ENCODE measurements at places on chromosomes 12 and 14.
A peak's percentile ranks its signal among the peaks of the same experiment; 100 is the strongest.

DNA sequence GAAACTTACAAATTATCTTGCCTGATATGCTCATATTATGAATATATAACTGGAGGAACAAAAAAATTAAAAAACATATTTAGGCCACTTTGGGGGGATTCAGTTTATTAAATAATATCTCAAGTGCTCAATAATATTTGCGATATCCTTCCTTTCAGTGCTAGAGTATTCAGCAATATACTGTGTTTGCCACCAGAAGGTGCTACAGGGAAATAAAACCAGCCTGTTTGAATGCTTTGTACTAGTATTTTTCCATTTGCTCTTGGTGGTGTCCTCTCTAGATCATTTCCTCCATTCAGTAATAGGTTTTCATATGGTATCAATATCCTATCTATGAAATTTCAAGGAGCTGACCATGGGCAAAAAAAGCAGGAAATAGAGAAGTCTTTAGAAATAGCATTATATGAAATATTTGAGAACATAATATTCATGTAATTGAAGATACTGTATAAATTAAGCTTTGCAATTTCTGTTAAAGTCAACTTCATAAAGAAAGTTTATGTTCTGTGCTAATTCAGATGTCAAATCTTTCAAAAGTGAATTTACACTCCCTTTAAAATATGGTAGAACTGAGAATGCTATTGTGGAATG lies 106.2 kb upstream of the NAV3 start:
- no peak for DNase-seq

GRCh38 chr12:78324234-78324633 lies 493.5 kb downstream of the NAV3 start:
- DNase-seq, result no peak

- DNase-seq, result no peak
Measured at GRCh38 chr12:5433081-5433844, 1.4 kb downstream of the NTF3 start.

- DNase-seq, result no peak
Measured at GRCh38 chr12:118436986-118437385, 60.6 kb downstream of the SUDS3 start.

DNA sequence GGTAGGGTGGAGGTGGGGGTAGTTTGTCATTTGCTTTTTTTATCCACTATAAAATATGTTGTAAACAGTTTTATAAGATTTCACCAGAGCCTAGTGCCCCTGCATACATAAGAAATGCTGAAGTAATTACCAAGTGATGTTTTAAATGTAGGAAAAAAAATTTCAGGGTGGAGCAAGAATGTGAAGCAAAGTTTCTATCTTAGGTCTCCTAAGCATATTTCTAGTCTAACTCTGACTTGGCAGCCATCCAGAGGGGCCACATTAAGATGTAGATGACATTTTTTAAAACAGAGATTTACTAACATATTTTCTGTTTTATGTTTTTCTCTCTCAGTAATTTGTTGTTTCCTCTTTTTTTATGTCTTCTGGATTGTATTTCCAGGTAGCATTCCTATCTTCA lies 15.8 kb upstream of the KRAS start:
- DNase-seq, result no peak

DNA sequence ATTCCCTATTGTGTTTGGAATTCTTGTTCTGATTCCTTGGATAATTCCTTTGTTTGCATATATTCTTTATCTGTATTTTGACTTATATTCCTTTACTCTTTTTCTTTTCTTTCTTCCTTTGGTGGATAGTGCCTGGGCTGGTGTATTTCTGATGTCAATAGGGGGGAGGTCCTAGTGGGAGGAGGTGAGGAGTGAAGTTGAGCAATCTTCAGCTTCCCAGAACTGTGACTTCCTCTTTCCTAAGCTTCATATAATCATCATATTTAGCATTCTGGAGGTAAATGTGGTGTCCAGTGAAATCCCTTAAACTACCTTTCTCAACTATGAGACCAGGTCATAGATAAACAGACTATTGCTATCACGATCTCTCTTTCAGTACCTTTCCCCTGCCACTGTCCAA lies 29.6 kb upstream of the TBPL2 start:
- no peak for DNase-seq

DNA sequence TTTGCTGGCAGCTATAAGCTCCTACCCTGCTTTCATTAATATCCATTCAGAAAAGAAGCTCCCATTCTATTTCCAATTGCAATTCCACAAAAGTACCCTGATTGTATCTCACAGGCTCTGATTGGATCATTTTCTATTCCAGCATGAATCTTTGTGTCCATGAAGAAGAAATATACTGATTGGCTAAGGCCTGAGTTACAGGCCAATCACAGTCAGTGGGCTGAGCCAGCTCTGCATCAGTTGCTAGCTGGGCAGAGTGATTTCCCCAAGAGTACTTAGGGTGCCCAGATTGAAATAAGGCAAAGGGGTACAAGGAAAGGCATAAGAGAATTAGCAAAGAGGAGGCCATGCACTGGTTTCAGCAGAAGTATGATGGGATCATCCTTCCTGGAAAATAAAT lies 14.4 kb downstream of the ART4 start:
- DNase-seq, result no peak

- DNase-seq, result no peak
Measured at GRCh38 chr12:107027636-107028053, 40.7 kb upstream of the MTERF2 start.

GRCh38 chr14:54420478-54421142 lies 20.6 kb downstream of the CNIH1 start:
- peak; percentile 16 for DNase-seq

Data from posterior cingulate gyrus (tissue), 11 donors.